ENCODE measurements at places on chromosomes 2 and 18. TPM values are rescaled to one million over a fixed set of nuclear protein-coding genes. Genes with fewer than 3 reads are reported as not detected.

The IL1R1 gene
- 1.1 TPM for total RNA-seq

The SLC9A4 gene
- total RNA-seq = not detected

The CIDEA gene
- total RNA-seq = not detected

The LOXL3 gene
- total RNA-seq = 62.0 TPM

GRCh38 chr2:10846110-10846861 lies 33.7 kb upstream of the PDIA6 start:
- no peak for DNase-seq

DNA sequence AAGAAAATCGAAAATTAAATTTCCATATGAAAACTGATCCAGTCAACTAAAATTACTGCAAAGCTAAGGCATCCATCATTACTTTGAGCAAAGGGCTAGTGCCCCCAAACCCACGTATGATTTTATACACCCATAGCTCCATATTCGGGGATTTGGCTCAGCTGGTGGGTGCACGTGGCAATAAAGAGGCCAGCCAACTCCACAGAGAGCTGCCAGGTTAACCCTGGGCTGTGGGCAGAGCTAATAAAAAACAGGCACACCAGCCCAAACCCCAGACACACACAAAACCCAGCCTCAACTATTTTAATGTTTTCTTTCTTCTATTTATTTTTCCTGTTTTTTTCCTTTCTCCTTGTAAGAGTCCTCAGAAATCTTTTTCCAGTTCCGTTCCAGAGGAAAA lies 151.3 kb upstream of the SOX11 start:
- no peak for DNase-seq

DNA sequence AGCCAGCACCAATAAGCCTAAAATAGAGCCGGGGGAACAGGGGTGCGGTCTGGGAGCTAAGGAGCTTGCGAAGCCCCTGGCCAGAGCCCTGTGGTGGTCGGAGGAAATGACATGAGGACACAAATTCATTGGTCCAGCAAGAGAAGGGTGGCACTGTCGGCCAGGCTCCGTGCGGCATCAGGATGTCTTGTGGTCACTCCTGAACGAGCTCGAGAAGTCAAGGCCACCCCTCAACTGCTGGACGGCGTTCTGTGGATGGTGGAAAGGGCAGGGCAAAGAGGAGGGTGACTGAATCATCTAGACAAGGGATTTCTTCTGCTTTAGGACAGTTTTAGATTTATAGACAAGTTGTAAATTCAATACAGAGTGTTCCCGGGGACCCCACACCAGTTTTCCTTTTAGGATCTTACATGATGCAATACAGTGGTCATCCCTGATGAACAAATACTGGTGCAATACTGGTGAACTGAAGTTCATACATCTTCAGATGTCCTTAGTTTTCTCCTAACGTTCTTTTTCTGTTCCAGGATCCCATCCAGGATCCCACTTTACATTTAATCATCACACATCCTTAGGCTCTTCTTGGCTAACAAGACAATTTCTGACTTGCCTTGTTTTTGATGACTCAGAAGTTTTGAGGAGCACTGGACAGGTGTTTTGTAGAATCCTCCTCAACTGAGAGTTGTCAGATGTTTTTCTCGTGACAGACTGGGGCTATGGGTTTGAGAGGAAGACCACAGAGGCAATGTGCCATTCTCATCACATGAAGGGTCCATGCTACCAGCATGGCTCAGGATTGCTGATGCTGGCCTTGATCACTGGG lies 13.2 kb downstream of the EDAR start:
- DNase-seq = no peak

- DNase-seq = no peak
Observed at GRCh38 chr2:241339839-241340630, 16.1 kb upstream of the FARP2 start.

GRCh38 chr18:2935438-2936192 lies 77.3 kb downstream of the LPIN2 start:
- DNase-seq = no peak

Data from Daoy (cell line).